IMR-90 (cell line): ENCODE measurements at places on chromosomes 1 and 21. TPM values are rescaled to one million over a fixed set of nuclear protein-coding genes. Genes with fewer than 3 reads are reported as not detected.

The GPA33 gene
- total RNA-seq, result not detected in 2 replicates

The NME7 gene
- 18.3 and 44.4 TPM in 2 replicates for total RNA-seq

The ZYG11A gene
- total RNA-seq, result 1.9 and 2.0 TPM in 2 replicates

The CFAP74 gene
- not detected in 2 replicates for total RNA-seq

The HMGCS2 gene
- not detected in 2 replicates for total RNA-seq

The FCER1G gene
- not detected in 2 replicates for total RNA-seq

DNA sequence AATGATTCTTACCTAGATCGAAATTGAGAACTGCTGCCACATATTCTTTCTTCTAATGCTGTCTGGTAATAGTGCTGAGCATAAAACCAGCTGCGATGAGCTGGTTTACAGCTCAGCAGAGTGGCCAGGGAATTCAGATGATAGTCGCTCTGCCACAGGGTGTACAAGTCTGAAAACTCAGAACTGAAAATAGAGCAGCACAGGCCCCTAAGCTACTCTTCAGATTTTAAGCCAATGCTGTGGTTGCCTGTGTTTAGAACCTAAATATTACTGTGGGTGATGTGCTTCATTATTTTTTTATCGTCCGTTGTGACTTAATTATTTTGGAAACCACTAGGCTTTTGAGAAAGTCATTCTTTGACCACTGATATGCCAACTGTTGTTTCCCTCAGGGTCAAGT is 152.0 kb downstream of the ADGRL4 start:
- no peak overlapping the region for H3K4me3 ChIP-seq
- DNase-seq, result no peak
- no peaks in the 10 kb centered on the region for H3K36me3 ChIP-seq
- H3K4me1 ChIP-seq, result no peaks in the 10 kb centered on the region
- no peaks in the 10 kb centered on the region for H3K27me3 ChIP-seq

GRCh38 chr1:232248276-232248820 is 381.6 kb downstream of the SIPA1L2 start:
- H3K27ac ChIP-seq, result no peak overlapping the region
- H3K36me3 ChIP-seq, result no peaks in the 10 kb centered on the region
- H3K4me3 ChIP-seq, result no peak overlapping the region
- H3K4me1 ChIP-seq, result no peaks in the 10 kb centered on the region
- peaks cover 6% of the 10 kb centered on the region for H3K27me3 ChIP-seq
- no peak for DNase-seq

GRCh38 chr1:37987679-37988078 is 2.1 kb downstream of the SF3A3 start:
- H3K4me1 ChIP-seq, result no peaks in the 10 kb centered on the region
- no peaks in the 10 kb centered on the region for H3K27me3 ChIP-seq
- peaks cover 20% of the 10 kb centered on the region for H3K36me3 ChIP-seq
- no peak for DNase-seq
- H3K27ac ChIP-seq, result no peak overlapping the region
- no peak overlapping the region for H3K4me3 ChIP-seq

DNA sequence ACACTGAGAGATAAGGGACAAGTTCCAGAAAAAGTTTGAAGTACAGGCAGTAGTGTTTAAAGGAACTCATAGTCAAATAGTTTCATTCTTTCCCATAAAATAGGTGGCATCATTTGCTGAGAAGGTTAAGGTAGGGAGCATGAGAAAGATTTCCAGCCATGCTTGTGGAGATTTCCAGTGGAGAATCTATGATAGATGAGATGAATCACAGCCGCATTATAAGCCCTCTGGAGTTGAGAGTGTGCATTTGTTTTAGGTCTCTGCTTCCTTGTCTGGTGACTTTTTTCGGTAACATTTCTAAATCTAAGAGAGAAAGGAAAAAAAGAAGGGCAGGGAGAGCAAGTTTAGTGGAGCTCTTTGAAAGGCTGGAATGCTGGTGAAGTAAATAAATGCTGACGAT is 108.7 kb downstream of the DISP1 start:
- H3K27ac ChIP-seq, result no peak overlapping the region
- H3K27me3 ChIP-seq, result no peaks in the 10 kb centered on the region
- peak; percentile 42 for DNase-seq
- no peak overlapping the region for H3K4me3 ChIP-seq
- H3K36me3 ChIP-seq, result no peaks in the 10 kb centered on the region

- no peaks in the 10 kb centered on the region for H3K4me1 ChIP-seq
- no peak overlapping the region for H3K27ac ChIP-seq
- peak overlapping the region; percentile 22 for H3K4me3 ChIP-seq
- peak; percentile 33 for DNase-seq
These were observed 106.5 kb downstream of the SLC16A1 start for GRCh38 chr1:112849425-112850033.

DNA sequence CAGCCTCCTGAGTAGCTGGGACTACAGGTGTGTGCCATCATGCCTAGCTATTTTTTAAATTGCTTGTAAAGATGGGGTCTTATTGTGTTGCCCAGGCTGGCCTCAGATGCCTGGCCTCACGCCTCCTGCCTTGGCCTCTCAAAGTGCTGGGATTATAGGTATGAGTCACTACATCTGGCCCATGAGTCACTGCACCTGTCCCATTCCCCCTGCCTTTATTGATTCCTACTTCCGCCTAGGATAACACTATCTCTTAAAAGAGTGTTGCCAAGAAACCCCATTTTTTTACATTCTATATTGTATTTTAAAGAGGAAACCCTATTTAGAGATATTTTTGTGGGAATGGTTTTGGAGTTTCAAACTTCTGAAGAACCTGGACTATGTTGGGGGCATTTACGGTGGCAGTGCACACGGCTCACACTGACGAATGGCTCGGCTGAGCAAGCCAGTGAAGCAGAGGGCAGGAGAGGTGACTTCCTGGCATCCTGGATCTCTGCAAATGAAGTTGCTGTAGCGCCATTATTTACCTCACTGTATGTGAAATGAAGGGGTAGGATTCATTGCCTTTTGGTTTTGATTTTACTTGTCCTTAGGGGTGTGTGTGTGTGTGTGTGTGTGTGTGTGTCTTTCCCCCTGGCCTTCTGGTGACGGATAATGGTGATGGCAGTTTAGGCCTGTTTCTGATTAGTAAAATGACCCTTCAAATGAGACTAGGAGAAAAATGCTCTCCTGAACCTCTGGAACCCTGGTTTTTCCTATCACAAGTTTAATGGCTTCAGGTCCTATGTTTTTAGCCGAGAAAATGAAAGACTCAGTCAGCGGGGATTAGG is 22.5 kb downstream of the KIF26B start:
- H3K4me1 ChIP-seq, result no peaks in the 10 kb centered on the region
- no peaks in the 10 kb centered on the region for H3K27me3 ChIP-seq
- H3K4me3 ChIP-seq, result no peak overlapping the region
- no peak overlapping the region for H3K27ac ChIP-seq

- DNase-seq, result peak; percentile 64
- H3K4me3 ChIP-seq, result peak within 1 kb of the TSS; percentile 71
- peaks cover 3% of the 10 kb centered on the region; the same call in 1 of the 2 replicates for H3K36me3 ChIP-seq
- H3K27me3 ChIP-seq, result no peaks in the 10 kb centered on the region
- peak within 1 kb of the TSS; percentile 91 for H3K27ac ChIP-seq
- peaks cover 17% of the 10 kb centered on the region for H3K4me1 ChIP-seq
These were observed at the start of gene MEX3A for GRCh38 chr1:156082309-156083091. Gene MEX3A, minus strand, starts transcription at chr1:156082465. Its CDS starts 467 bp downstream, at chr1:156081998.
